ENCODE measurements at places on chromosomes 3 and 15.

- DNase-seq, result no peak
These were observed 10.1 kb downstream of the TMC3 start for GRCh38 chr15:81363718-81364500.

DNA sequence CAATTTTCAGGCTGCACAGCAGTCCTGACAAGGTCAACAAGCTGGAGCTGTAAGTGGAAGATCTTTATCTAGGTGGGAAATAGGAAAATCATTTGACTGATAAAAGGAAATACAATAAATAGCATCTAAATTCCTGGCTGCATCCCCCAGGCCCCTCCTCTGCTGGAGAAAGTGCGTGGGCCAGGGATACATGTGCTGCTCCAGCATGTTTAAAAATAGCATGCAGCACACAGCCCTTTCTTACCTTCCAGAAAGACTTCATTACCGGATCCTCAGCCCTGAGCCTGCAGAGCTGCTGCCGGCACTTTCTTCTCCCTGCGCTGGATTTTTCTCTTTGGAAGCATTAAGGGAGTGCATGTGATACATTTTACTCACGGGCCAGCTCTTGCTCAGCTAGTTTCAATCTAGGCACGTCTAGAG is 77.3 kb downstream of the HMG20A start:
- no peak for DNase-seq

- DNase-seq, result no peak
These were observed 451.1 kb upstream of the KCNMB2 start for GRCh38 chr3:178084938-178085816.

- DNase-seq, result no peak
These were observed 4.9 kb upstream of the UCN2 start for GRCh38 chr3:48568476-48568875.

- DNase-seq, result no peak
These were observed 46.0 kb downstream of the MLH1 start for GRCh38 chr3:37039161-37039846.

DNA sequence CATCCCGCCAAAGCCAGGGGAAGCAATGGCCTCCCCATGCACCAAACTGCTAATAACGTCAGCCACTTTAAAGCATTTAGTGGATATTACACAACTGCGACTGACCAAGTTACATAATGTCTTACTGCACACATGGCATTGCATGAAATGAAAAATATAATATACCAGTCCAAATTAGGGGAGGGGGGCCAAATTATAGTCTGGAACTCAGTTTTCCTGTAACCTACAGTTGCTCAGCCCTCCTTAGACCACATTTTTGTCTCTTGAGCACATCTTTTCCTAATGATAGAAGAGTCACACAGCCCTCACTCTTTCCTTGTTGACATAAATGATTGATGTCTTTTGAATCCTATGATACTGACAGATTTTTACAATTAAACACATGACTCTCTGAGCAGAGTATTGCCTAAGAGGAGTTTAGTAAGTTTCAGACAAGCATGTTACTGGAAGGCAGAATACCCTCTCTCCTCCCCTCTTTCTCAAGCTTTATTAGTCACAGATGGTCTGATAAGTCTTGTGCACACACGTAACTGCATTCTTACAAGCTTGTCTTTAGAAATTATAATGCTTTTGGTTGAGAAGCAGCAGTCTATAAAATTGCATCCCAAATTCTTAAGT is 1.1 kb upstream of the PLD1 start:
- peak; percentile 73 for DNase-seq

DNA sequence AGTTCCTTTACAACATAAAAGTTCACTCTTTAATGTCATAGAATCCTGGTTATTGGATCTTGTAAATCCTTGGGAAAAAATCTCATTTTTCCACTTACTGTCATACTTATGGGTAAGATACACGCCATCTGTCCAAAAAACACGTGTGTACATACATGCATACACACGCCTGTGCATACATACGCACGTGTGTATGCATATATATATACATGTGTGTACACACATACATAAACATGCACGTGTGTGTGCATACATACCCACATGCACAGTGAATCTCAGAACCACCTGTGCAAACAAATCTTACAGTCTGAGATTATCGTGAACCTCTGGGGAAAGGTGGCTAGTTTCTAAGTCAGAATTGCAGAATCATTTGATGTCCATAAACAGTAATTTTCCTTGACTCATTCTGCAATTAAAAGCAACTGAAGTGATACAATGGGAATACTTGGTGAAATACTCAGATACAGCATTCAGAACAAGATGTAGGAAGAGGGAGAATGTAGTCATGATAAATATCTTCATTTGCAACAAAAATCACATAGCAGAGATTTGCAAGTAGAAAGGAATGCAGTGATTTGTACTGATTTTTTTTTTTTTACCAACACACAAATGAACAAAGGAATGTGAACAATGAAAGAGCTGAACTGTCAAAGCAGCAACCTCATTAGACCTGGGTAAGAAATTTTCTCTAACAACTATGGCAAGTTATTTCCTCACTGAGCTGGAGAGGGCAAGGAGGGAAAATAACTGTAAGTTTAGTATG is 160.6 kb upstream of the POU1F1 start:
- DNase-seq, result no peak
